Stimulated activated CD8-positive, alpha-beta memory T cell treated with anti-CD3 and anti-CD28 coated beads, Interleukin-7, amount 100 ng/mL, for 4 hours (primary cell): ENCODE measurements at places on chromosomes 11 and 22.

GRCh38 chr11:108125096-108125495, 3.7 kb downstream of the ACAT1 start:
- DNase-seq: no peak

DNA sequence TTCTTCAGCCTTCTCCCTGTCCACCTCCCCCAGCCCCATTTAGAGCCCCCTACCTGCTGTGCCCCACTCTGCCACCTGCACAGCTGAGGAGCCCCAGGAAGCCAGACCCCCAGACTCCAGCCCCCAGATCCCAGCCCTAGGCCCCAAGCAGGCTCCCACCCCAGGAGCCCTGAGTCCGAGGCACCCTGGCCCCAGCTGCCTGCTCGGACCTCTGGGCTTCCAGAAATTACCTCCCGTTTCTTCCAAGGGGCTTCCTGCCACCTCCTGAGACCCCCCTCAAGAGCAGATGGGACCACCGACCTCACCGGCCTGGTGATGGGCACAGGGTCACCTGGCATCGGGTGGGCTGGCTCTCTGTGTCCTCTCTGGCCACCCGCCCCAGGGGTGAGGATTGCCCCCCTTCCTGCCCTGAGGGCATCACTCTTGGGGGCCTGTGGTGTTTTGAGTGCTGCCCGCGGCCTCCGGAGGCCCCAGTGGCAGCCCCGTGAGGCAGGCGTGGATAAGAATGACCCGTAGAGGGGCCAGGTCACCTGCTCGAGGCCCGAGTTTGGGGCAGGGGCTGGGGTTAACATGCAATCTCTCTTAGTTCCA, 18.3 kb upstream of the TALDO1 start:
- DNase-seq: no peak

- DNase-seq: no peak
These were observed 22.9 kb upstream of the ASPHD2 start for GRCh38 chr22:26406118-26406517.

GRCh38 chr11:66987924-66988637, 13.0 kb downstream of the C11orf86 start:
- no peak for DNase-seq

DNA sequence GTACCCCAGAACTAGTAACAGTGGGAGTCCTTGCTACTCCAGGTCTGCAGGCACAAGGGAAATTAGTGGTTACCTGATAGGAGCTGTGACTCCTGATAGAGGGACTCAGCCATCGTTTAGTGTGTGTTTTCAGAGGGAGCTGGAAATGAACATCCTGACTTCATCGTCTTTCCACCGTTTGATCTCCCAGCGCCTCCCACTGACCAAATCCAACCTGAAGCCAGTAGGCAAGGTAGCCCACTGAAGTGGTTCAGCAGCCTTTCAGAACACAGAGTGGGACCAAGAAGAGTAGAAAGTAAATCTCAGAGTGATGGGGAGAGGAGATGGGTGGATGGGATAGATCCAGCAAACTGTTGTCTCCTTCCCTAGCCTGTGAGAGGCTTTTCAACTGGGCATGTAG, 385.9 kb downstream of the INSC start:
- DNase-seq: no peak

GRCh38 chr11:69011624-69012091, 1.4 kb downstream of the MRGPRF start:
- no peak for DNase-seq

GRCh38 chr22:22753526-22754267, 109.3 kb downstream of the GGTLC2 start:
- peak; percentile 65 for DNase-seq

DNA sequence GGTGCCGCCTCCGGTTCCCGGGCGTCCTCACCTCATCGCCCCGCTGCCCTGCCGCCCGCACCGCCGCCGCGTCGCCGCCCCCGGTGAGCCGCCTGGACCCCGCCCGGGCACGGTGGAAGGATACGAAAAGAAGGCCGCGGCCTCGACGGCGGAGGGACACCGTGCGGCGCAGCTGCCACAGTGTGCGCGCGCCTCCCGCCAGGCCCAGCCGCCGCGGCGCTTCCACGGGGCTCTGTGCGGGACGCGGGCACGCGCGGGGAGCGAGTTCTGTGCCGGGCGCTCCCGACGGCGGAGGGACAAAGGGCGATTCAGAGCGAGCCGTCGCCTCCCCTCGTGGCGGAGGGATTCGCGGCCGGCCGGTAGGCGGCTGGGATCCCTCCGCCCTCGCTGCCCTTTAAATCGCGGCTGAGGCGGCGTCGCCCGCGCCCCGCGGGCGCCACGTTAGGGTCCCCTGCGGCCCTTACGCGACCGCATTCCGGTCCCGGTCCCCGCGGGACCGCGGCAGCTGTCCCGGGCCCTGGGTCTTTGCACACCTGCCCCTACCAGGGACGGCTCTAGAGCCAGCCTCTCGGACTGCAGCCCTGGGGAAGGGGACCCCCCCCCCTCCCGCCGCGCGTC, 568 bp upstream of the KMT5B start:
- peak; percentile 57 for DNase-seq

DNA sequence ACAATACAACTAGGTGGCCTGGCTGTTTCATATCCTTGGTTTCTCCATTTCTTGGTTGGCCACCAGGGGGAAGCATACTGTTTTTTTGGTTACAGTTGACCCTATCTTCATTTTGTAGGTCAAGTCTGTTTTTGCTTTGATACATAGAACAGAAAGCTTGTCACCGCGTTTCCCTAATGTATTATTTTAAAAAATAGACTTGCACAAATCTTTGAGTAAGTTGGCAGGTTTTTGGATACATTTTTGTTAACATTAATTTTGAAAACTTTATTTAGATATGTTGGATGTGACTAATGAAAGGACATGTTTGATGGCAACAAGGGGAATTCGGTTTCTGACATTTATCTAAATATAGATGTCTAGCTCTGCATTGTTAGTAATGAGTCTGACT, 3.0 kb downstream of the NCR3LG1 start:
- peak; percentile 43 for DNase-seq

GRCh38 chr11:94201004-94201465, 72.4 kb downstream of the PANX1 start:
- no peak for DNase-seq

DNA sequence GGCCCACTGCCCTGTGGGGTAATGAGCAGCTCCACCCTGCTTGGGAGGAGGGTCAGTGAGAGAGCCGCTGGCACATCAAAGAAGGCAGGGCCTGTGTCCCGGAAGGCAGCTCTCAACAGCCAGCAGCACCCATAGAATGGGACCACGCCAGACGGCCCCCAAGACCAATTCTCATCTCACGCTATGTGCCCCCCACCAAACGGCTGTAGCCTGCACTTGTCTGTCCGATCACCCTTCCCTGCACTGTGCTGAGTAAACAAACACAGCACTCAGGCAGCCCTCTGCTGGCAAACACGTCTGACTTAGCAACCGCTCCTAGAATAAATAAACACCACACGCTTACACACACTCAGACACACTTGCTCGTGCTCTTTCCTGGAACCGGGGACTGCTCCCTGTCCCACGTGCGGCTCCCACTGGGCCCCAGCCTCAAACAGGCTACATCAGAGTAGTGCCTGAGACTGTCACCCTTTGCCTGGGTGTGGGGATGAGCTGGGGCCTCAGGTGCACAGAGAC, 53.2 kb upstream of the CDON start:
- DNase-seq: no peak

GRCh38 chr11:94169516-94169915, 40.9 kb downstream of the PANX1 start:
- DNase-seq: no peak
